ENCODE measurements at places on chromosomes 6 and 20.
A peak's percentile ranks its signal among the peaks of the same experiment; 100 is the strongest.

DNA sequence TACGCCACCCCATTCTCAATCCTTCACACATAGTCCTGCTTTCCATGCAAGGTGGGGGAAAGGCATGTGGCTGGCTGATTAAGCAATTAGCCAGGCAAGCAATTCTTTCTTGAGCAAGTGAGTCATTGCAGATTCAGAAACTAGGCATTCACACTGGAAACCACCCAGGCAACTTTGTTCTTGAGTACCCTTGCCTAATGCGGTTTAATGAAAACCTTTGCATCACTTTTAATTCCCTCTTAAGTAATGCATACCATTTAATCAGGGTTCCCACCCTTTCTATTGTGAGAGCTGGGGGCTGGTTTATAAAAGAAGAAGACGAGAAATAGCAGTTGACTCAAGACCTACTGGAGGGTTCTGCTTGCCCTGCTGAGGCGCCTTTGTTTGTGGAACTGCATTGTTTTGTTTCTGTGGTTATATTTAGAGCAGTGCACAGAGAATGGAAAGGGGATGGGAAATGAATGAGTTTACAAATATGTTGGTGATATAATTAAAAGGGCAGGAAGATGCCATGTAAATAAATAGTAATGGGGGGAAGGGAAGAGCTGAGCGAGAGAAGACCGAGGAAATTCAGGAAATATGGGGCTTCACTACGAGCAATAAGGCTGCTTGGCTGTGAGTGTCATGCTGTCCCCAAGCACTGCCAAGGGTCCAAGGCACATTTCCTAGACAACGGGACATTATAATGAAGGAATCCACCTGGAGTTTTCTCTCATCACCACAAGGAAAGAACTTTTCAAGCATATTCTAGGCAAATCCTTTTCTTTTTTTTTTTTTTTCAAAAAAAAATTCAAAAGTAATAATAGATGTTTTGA, 48.8 kb upstream of the TSHZ2 start:
- no peak for DNase-seq

DNA sequence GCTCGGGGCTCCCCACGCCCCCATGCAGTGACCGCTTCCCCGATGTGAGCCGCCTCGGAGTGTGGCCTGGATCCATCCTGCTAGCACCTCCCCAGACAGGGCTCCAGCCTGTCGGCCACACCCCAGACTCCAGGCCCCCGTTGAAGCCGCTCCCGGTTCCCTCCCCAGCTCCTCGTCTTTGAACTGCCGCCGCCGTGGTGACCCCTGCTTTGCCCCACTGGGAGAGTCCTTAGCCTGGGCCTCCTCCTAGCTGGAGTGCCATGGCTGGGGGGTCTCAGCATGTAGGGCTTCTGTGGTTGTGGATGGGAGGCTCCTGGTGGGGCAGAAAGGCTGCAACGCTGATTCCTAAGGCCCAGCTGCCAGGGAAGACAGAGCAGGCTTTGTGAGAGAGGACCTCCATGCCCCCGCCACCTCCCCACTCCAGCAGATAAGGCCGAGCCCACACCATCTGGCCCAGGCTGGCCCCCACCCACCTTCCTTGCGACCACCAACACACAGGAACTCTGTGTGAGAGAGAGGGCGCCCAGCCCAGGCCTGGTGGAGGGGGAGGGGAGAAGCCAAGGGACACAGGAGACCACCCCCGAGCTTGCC, 11.4 kb downstream of the FOXS1 start:
- no peak for DNase-seq

DNA sequence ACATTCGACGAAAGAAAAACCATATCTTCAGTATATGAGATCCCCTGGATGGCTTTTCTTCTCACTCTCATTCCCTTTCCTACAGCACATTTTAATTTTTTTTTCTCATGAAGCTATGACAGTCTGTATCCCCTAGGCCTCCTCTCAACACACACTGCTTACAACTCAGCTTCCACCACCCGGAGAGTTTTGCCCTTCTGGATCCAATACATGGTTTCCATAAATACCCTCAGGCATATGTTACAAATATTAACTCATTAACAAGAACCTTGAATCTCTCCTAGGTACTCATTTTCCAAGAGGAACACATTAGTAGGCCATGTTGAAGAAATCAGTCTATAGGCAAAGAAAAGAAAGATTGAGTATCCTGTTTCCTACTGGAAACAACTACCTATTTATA, 44.0 kb downstream of the PAK5 start:
- no peak for DNase-seq

DNA sequence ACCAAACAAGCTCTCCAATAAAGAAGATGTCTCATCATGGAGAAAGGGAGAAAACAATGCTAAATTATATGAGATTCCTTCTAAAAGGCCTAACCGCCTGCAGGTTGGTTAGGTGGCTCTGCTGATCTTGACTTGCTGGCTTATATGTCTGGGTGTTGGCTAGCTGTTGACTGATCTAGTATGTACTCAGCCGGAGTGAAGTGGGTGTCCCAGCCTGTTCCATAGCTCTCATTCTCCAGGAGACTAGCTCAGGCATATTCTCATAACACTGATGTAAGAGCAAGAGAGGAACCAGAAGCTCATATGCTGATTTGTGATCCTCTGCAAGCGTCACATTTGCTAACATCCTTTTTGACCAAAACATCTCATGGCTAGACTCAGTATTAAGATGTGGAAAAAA, 473.0 kb downstream of the BMP2 start:
- DNase-seq = no peak

- DNase-seq = peak; percentile 20
Measured at GRCh38 chr6:118844915-118845314, 49.0 kb upstream of the ASF1A start.

DNA sequence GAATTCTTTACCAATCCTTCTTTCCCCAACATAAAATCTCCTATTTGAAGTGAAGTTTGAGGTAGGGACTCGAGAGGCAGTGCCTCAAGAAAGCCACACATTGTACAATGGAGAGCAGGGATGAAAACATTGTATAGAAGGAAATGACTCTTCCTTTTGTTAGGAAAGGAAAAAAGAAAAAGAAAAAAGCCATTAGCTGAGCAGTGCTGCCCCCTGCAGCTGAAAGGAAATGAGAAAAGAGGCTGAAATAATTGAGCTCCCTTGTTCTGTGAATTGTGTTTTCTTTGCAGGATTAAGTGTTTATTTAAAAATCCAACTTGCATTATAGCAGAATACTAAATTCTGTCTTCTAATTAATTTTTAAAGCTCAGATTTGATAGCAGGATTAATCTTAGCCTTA, 162.9 kb upstream of the SASH1 start:
- no peak for DNase-seq
